MG63 (cell line): ENCODE measurements at places on chromosomes 6 and 20. TPM values are rescaled to one million over a fixed set of nuclear protein-coding genes. Genes with fewer than 3 reads are reported as not detected.

DNA sequence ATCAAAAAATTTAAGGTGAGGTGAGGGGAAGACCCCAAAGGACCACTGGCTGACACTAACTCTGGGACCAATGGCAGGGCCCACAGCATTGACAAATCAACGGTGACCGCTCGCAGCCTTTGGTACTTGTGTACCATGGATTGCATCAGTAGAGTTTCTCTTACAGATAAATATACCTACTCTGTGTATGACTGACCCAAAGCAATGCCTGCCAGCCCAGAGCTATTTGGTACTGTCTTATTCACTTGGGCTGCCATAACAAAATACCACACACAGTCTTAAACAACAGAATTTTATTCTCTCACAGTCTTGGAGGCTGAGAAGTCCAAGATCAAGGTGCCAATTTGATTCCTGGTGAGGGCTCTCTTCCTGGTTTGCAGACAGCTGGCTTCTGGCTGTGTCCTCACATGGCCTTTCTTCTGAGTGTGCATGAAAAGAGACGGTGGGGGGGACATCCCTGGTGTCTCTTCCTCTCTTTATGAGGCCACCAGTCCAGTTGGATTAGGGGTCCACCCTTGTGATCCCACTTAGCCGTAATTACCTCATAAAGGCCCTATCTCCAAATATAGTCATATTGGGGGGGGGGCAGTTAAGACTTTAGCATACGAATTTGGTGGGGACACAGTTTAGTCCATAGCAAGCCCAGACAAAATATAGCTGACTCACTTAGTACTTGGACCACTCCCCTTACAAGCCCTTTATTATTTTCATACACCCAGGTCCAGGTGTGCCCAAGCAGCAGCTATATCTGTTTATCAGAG is 336.3 kb downstream of the CD83 start:
- no peak for DNase-seq

DNA sequence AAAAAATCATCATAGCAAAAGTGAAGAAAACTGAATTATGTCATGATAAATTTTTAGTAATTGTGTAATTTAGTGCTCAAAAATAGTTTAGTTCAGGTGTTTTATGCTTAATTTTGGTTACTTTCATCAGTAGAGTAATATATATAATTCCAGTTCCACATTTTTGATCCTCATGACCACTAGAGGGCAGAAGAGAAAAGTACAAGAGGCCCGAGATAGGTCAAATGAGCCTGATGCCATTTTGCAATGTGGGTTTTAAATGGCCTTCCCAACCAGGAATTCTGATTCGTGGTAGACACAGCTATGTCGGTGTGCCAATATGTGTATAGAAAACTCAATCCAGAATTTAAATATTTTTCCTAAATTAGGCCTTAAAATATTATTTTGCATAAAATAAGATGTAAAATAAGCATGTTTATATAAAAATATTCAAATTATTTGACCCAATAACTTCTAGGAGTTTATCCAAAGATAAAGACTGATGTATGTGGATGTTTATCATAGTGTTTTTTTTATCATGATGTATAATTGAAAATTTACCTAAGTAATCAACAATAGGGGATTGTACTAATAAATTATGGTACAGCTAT is 159.7 kb upstream of the RPS6KA2 start:
- DNase-seq: no peak

DNA sequence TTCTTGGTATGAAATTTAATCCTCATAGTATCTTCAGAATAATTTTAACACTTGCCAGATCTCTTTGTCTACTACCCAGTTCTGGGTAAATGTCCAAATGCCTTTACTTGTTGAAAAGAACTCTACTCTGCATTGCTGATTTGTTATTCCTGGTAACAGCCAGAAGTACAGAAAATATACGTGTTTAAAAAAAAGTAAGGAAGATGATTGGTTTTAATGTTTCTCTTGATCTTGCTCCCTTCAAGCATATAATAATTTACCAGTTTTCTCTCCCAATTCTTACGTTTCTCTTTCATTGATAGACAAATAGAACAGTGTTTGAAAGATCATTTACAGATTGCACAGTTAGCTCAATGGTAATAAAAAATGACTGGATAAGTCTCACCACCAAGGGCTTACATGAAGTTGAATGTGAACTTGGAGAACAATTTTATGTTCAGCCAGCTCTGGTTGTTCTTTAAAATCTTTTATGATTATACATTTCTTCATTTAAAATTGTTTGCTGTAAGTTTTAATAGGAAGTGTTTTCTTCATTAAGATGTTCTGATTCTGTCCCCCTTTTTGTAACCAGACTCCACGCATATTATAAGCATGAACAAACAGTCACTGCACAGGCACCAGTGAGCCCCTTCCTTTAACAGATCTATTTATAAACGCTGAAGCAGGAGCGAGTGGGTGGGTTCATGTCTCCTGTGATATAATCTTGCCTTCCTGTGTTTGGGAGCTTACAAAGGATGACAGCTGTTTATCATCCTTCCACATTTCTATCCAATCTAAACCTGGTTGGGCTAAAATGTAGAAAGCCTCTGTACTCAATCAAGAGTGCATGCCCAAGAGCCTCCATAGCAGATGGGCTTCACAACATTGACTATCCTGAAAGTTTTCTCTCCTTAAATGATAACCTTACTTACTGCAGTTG is 299.5 kb downstream of the PRL start:
- no peak for DNase-seq

DNA sequence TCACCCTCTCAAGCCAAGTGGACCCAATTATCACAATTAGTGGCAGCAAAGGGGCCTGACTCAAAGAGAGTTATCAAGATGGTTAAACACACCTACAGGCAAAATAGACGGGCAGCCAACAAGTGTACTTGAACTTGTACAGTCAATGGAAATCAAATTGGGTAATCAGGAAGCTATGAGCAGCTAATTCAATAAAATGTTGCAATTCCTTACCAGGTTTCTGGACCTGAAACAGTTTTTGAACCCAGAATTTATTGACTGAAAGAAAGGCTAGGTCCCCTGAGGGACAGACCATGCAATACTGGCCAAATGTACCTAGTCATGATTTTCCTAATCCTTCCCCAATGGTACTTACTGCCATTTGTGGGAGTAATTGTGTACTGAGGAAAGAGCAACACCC is 679.8 kb downstream of the EPM2A start:
- DNase-seq: no peak

GRCh38 chr6:151757506-151757955 is 50.0 kb upstream of the ESR1 start:
- no peak for DNase-seq

- DNase-seq: no peak
Observed at GRCh38 chr6:124298730-124299129, 495.1 kb downstream of the NKAIN2 start.

- no peak for DNase-seq
Observed at GRCh38 chr6:109718991-109719390, 27.9 kb downstream of the FIG4 start.

- DNase-seq: no peak
Observed at GRCh38 chr20:54650052-54650719, 174.8 kb downstream of the DOK5 start.

- DNase-seq: no peak
Observed at GRCh38 chr6:16968101-16968500, 133.7 kb upstream of the STMND1 start.

GRCh38 chr20:63850689-63851547 is 10.4 kb upstream of the ABHD16B start:
- DNase-seq: no peak

DNA sequence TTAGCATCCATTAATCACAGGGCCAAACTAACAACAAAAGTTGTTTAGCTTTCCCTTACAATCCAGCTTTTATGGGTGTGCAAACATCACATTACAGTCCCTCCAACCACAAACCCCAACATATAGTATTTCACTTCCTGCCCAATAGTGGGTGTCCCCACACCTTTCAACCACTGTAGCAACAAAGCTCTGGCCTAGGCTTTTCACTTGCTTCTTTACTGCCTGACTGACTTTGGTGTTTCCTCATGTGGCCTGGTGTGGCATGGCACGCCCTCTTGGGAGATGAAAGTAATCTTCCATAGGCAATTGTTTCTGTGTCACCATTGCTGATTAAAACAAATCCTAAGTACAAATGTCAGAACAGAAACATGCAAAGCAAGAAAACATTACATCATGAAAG is 46.3 kb downstream of the MCM8 start:
- DNase-seq: no peak

- no peak for DNase-seq
Observed at GRCh38 chr20:51811042-51811355, 8.7 kb upstream of the SALL4 start.

DNA sequence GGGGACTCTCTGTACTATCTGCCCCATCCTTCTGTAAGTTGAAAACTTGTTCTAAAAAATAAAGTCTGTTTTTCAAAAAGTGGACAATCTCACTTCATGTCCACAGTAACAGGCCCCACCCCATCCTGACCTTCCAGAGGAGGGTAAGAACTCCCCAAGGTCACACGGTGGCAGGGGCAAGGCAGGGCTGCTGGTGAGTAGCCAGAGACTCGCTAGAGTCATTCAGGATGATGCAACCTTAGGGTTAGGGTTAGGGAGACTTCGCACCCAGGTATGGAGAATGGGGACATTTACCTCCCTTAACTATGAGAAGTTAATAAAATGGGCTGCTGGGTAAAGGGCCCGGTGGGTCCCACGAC is 15.4 kb downstream of the PEDS1 start:
- DNase-seq: no peak

GRCh38 chr6:39393075-39393474 is 70.6 kb upstream of the KCNK16 start:
- DNase-seq: no peak

GRCh38 chr6:89605861-89606260 is 32.7 kb downstream of the LYRM2 start:
- no peak for DNase-seq

DNA sequence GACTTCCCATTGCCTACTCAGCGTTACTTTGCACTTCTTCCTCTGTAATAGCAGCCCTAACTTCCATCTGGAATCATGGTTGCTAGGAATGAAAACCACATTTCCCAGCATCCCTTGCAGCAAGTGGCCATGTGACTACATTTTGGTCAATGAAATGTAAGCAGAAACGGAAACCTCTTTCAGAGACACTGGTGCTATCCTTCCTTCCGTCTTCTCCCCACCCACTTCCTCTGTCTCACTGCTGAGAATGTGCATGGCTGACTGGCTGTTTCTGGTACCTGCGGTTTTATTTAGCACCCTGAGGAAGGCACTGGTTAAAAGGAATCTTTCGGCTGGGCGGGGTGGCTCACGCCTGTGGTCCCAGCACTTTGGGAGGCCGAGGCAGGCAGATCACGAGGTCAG is 107.4 kb downstream of the SCML4 start:
- DNase-seq: peak; percentile 28

- DNase-seq: no peak
Observed at GRCh38 chr20:1298166-1298565, 30.8 kb downstream of the SDCBP2 start.

Gene STX16
- total RNA-seq: 30.4 and 45.4 TPM in 2 replicates

Gene HAO1
- total RNA-seq: not detected in 2 replicates

Gene RHAG
- total RNA-seq: not detected in 2 replicates

Gene TAGAP
- total RNA-seq: not detected in 2 replicates

Gene C6orf132
- 0.07 and 0.17 TPM in 2 replicates for total RNA-seq

Gene NKX2-2
- 3.1 and 8.1 TPM in 2 replicates for total RNA-seq

Gene SNX9
- total RNA-seq: 44.2 and 51.4 TPM in 2 replicates

Gene FNDC1
- total RNA-seq: 0.05 TPM in 1 of 2 replicates, not detected in the other
